GM19239 (cell line): ENCODE measurements at places on chromosomes 4 and X.

GRCh38 chr4:73152893-73153292 lies 83.4 kb upstream of the COX18 start:
- DNase-seq = no peak

DNA sequence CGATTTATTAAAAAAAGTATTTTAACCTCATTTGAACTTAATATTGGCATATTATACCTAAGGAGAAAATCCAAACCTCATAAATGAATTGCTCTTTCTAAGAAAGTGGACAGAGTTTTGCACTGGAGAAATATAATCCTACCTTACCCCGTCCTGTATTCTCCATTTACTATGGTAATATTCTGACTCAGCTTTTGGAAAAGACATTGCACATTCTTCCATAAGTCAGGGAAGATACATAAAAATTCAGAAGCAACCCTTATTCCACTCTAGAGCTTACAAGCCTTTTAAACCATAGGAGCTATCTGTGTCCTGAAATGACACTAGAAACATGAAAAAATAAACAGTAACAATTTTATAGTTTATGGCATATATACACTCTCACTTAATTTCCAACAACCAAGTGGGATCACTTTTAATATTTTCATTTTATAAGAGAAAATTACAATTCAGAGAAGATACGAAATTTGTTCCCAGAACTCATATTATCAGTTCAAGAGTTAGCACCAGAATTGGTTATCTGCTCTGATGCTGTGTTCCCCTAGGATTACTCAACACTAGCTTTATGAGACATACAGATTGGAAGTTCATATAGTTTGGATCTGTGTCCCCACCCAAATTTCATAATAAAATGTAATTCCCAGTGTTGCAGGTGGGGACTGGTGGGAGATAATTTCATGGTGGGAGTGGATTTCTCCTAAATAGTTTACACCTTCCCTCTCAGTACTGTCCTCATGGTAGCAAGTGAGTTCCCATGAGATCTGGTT lies 359.4 kb downstream of the ARAP2 start:
- no peak for DNase-seq

DNA sequence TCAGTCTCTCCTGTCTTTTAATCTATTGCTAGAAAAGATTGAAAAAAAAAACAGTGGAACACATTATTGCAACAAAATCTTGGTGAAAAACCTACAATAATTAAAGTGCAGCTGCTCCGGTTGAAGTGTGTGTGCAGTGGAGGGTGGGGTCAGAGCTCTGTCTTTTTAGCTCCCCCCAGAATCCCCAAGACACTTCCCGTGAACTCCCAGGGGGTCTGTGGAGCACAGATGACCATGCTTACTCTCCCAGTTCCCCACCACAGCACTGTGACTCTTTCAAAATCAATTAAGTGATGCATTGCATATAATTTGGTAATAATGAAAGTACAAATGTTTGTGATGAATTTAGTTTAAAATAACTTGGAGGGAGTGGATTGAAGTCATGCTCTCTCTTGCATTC lies 15.7 kb upstream of the SLC10A4 start:
- DNase-seq = no peak

DNA sequence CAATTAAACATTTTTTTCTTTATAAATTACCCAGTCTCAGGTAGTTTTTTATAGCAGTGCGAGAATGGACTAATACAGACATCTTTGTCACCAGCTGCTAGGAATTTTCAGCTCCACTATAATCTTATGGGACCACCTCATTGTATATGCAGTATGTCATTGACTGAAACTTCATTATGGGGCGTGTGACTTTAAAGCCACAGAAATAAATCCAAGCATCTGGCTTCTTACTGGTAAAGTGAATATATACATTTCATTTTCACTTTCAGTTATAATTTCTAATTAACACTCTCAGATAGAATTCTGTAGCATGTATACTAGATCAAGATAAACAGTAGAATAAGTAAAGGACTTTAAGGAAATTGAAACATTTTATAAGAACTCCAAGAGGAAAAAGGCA lies 21.9 kb downstream of the IL15 start:
- DNase-seq = no peak

DNA sequence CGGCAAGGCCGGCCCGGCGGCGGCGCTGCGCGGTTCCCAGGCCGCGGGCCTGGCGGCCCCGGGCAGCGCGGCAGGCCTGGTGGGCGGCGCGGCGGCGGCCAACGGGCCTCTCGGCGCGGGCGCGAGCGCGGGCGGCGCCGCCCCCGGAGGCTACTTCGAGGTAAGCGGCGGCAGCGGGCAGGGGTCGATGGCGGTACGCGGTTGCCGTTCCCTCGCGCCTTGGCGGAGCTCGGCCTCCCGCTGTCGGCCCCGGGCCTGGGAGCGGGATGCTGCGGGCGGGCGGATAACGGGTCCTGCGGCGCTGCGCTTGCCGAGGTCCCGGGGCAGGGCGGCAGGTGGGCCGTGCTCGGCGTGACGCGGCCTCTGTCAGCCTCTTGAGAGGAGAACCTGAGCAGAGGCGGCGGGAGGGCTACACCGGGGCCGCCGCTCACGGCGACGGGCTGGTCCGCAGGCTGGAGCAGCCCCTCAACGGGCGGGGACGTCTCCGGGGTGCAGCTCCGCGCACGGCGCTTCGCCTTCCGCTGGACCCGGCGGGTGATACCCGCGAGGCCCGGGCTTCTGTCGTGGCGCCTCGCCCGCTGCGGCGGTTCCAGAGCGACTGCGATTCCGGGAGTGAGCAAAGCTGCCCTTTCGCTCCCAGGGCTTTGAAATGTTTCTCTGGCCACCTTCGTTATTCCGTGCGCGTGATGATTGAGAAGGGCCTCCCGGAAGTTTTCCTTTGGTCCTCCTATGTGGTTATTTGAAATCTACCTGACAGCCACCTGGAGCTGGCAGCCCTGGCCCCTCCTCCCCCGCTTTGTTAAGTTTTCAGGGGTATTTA lies 774 bp downstream of the FAM193A start:
- peak; percentile 20 for DNase-seq
